Neural progenitor cell (in vitro differentiated cells): ENCODE measurements at places on chromosomes 11 and 22.

DNA sequence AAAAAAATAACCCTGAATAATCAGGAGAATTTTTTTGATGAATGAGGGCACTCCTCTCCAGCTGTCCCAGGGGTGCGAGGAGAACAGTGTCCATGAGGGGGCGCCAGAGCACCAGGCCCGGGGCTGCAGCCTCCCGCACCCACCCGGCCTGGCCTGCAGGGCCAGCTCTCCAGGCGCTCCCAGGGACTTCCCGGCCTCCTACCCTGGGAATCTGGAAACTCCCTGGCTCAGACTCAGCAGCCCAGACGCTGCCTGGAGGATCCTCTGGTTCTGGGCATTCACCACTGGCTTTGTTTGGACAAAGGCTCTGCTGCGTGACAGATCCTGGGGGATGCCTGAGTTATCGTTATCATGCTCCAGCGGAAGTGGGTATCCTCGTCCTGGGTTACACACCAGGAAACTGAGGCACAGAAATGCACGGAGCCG, 31.0 kb downstream of the MCM5 start:
- peak; percentile 84 for DNase-seq

DNA sequence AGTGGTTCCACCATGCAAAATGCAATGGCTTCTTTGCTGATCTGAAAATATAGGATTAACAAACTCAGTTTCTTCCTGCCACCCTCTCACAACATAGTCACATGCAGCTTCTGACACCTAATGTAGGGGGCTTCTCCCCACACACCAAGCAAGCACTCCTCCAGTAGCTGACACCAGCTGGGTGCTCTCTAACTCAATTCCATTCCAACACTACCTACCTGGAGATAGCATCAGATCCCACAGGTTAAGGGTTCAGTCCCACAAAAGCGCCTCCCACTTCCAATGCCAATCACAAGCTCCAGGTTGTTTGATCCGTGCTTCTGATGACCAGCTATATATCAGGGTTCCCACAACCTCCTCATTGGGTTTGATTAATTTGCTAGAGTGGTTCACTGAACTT, 31.8 kb upstream of the NNMT start:
- no peak for DNase-seq

GRCh38 chr11:104918113-104918824, 20.0 kb upstream of the CASP12 start:
- DNase-seq, result no peak

DNA sequence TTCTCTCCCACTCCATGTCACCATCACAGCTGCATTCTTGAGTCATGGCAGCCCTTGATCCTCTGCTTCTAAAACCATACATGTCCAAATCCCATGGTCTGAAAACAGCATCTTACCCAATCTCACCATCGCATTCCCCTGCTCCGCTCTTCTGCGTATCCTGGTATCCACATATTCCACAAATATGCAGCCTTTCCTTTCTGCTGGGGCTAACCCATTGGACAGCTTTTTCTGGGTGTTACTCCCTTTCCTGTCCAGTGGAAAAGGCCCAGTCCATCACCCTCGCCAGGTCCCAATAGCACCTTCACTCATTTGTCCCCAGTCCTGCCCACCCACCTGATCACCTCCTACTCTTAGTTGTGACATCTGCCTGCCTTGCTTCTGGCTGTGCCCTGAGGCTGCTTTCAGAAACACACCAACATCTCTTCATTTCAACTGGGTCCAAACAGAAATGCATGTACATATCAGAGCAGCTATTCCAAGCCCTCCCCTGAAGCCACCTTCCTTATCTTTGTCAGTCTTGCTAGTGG, 237.6 kb upstream of the TBCEL start:
- no peak for DNase-seq

- DNase-seq, result no peak
Observed at GRCh38 chr11:67120881-67121710, 2.0 kb downstream of the KDM2A start.

GRCh38 chr11:127000291-127000968, at the start of gene KIRREL3:
TSS of gene KIRREL3 (minus strand) at chr11:127000770.
- peak; percentile 72 for DNase-seq

DNA sequence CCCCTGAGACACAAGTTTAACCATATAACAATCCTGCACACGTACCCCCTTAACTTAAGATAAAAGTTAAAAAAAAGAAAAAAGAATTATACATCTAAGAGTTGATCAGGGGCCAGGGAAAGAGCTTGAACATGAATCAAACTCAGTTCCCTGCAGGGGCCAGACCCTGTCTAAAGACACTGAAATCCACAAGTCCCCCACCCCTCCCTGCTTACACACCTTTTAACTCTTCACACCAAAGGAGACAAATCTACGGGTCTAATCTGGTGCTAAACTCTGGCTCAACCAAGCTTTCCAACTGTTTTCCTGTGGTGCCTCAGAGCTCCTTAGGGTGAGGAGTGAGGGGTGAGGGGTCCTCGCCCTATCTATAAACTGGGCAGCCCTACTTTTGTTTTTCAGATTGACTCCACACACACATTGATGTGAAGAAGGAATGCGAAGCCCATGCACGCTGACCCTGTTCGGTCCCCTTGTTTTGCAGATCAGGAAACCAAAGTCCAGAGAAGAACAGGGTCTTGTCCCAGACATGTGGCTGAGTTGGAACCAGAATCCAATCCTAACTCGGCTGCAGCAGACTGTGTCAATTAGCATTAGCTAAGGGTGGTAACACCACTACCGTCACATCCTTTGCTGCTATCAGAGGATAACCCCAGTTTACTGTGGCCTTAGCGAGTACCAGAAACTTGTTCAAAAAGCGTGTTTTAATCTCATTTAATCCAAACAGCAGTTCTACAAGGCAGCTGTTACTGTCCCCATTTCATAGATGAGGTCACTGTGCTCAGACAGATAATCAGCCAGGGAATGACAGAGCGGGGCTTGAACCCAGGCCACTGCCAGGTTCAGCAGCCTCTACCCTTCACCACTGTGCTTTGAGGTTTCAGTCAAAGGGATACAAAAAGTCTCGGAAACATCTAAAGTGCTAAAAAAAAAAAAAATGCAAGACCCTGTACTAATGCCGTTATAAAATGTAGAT, 145.2 kb upstream of the SYT13 start:
- DNase-seq, result no peak

- DNase-seq, result no peak
Observed at GRCh38 chr11:69307421-69307820, 13.5 kb downstream of the MYEOV start.

- no peak for DNase-seq
Observed at GRCh38 chr22:39839917-39840510, 53.5 kb downstream of the ENTHD1 start.

DNA sequence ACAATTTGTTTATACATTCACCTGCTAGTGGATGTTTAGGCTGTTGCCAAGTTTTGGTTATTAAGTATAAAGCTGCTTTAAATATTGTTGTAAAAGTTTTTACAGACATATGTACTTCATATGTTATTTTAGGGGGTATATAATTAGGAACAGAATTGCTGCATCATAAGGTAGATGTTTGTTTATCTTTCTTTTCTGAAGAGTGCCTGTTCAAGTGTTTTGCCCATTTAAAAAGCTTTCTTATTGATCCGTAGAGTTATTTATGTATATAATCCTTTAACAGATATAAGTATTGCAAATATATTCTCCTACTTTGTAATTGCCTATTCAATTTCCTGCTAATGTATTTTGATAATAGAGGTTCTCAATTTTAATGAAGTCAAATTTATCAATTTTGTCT, 11.3 kb upstream of the CCDC81 start:
- no peak for DNase-seq

DNA sequence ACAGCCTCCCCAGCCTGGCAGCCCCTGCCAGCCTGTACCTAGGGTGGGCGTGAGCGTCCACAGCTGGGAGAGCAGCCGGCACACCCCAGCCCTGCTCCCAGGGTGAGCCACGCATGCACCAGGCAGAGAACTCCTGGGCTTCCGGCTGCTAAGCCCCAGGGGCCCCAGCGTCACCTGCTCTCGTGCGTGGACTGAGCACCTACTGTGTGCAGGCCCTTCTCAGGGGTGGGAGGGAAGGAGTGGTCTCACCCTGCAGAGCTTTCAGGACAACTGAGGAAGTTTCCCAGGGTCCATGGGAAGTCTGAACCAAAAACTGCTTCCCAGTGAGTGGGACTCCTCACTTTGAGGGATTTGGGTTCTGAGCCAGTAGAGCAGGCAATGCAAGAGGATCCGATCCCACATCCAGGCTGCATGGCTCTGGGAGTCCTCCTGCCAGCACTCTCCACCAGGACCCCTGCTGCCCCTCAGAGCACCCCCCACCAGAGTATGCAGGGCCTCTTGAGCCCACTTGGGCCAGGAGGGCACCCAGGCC, 47.1 kb upstream of the PRODH start:
- DNase-seq, result no peak

- peak; percentile 51 for DNase-seq
Observed at GRCh38 chr11:121446752-121447156, 5.4 kb upstream of the SORL1 start.

DNA sequence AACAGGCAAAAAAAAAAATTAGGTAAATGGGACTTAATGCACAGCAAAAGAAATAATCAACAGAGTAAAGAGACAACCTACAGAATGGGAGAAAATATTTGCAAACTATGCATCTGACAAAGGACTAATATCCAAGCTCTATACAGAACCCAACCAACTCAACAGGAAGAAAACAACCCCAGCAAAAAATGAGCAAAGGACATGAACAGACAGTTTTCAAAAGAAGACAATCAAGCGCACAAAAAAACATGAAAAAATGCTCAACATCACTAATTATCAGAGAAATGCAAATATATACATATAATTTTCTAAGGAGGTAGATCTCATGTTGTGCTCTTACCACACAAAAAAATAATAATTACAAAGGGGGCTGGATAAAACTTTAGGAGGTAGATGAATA, 36.5 kb upstream of the USP47 start:
- no peak for DNase-seq

DNA sequence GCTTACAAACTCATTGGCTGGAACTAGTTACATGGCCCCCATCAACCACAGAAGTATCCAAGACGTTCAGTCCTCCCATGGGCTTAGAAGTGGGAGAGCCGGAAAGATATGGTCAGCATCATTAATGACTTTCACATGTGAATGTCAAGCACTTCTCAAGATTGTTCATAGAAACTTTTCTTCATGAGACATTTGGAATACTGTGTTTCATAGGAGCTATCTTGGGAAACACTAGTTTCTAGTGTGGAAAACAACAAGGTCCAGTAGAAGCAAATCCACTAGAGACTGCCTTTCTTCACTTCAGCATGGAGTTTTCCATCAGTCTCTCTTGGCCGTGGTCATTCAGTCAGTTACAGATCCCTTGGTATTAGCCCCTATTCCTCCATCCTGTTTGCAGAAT, 160.9 kb downstream of the C11orf91 start:
- DNase-seq, result no peak

GRCh38 chr11:17397311-17398002, 9.0 kb upstream of the KCNJ11 start:
- DNase-seq, result no peak
